NCI-H69 (cell line): ENCODE measurements at places on chromosomes 12 and 14.
A peak's percentile ranks its signal among the peaks of the same experiment; 100 is the strongest.

DNA sequence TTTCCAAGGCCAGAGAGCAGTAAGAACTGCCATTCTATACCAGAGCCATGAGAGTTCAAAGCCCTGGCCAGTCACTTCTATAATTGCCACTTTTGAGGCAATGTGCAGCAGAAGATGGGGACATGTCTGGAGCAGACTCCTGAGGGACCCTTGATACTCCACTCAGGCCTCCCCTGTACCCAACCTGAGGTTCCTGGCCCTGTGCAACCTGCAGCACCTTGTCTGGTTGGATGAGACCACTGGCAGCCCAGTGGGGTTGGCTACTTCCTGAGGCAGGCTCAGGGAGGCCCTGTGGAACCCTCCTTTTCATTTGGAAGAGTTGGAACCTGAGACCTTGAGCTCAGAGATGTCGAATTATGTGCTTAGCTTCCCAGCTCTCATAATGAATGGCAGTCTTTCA, 54.4 kb downstream of the GALNT16 start:
- DNase-seq: no peak

DNA sequence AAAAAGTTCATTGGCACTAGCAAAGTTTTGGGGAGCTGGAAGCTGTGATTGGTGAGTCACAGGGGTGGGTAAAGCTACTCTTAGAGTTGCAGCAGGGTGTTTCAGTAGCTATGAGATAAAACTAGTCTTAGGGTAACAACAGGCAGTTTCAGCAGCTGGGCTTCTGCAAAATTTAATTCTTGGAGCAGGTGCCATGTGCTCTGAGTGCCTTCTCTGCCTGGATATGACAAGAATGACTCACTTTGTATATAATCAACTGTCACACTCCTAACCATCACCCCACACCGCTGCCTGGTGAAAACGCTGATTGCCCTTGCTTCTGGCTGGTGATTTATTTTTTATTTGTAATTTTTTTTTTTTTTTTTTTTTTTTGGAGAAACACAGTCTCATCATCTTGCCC, 10.5 kb upstream of the PLBD2 start:
- DNase-seq: no peak

DNA sequence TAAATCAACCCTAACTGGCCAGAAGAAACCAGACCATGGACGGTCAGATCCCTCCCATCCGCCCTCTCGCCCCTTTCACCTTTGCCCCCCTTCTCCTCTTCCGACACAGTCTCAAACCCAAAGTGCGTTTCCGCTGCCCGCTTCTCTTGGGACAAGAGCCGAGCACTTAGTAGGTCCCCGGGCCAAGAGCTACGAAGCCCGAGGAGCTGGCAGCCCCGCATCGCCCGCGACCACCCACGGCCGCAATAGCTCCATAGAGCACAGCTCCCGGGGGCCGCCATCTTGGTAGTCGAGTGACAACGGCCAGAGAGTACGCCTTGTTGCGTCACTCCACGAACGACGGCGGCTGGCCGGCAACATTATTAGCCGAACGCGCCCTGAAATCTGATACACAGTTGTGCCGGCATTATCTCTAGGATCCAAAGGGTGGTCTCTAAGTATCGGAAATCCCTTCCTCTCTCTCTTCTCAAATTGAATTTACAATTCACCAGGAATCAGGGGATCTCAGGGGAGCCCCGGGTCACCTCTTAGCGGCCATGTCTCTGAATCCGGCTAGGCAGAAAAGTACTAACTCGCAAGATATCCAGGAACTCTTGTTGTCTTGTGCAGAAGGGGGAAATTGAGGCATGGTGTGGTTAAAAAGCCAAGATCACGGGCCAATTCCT, at the start of gene COQ5:
COQ5 (minus strand) TSS at position 298 of the 665 bp plus-strand sequence; CDS start at position 281, 17 bp downstream.
- peak; percentile 95 for DNase-seq

DNA sequence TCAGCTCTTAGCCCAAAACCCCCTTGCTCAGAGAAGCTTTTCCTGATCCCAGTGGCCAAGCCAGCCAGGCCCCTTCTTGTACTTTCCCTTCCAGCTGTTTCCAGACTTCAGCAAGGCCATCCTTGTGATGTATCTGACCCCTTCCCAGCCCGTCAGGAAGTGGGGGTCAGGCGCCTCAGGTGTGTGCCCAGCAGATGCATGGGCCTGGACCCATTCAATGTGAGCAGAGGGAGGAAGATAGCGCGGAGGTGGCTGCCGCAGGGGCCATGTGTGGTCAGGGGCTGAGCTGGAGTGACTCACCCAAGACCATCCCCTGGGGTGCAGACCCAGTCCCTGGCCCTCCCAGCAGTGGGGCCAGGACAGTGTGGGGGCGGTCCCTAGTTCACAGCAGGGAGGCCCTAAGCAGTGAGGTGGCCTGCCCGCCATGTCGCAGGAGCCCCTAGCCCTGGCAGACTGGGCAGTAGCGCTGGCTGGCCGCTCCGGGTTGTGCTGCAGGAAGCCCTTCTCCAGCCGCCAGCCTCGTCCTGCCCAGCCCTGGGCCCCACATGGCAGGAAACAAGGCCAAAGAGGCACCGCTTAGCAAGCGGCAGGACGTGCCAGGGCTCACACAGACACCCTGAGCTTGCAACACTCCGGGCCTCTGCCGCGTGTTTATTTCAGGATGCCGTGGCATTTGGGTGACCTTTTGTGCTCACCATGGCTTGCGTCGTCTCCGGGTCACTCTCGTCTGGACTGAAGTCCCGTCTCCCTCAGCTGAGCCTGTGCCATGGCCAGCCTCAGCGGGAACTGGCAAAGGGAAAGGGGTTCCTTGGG, 12.0 kb downstream of the ADSS1 start:
- no peak for DNase-seq

GRCh38 chr12:29226616-29227015, 77.5 kb downstream of the FAR2 start:
- DNase-seq: no peak

DNA sequence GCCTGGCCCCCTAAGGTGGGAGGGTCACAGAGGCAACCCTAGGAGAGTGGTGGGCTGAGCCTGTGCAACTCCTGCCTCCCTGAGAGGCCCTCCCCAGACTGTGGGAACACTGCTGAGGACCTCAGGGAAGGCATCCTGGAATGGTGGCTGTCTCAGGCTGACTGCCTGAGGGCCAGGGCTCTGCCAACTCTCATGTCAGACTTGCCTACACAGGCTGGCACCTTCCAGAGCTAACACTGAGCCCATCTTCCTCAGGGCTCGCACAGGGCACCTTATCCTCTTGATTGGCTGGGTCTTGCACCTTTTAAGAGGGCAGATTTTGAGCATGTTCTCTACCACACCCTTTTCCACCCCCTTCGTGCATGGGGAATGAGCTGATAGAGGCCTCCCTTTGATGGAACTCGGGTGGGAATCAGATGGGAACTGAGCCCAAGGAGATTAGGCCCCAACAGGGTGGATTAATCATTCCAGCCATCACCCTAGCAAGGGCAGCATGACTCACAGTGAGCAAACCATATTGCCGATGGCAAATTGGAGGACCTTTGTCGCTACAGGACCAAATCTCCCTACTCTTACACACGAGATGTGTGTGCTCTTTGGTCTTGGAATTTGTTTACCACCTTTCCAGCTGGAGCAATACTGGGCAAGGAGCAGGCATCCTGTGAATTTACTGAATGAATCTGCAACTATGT, 702.8 kb downstream of the VRK1 start:
- DNase-seq: no peak
